ENCODE measurements at places on chromosomes 13 and 19.

GRCh38 chr19:10338940-10339339, 484 bp downstream of the ICAM3 start:
- DNase-seq = no peak

- no peak for DNase-seq
Measured at GRCh38 chr19:46210669-46211068, 18.9 kb upstream of the IGFL1 start.

GRCh38 chr13:24147570-24147963, 13.0 kb upstream of the SPATA13 start:
- no peak for DNase-seq

DNA sequence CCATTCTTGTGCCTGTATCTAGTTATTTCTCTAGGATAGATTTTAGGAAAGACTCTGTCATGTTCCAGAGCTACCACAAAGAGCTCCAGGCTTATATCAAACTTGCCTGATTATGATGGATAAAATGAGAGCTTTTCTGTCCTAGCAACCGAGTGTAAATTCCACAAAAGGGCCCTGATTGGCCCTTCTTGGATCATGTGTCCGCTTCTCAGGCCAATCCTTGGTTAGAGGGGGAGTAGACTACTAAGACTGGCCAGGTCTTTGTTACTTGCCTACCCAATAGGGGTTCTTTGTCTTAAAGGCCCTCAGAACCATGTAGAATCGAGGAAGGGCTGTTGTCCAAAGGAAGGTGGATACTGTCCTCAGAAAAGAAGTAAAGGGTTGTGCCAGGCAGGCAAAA, 2.4 kb downstream of the DHX34 start:
- DNase-seq = no peak

- DNase-seq = no peak
Measured at GRCh38 chr13:47036294-47037008, 139.6 kb upstream of the HTR2A start.

- no peak for DNase-seq
Measured at GRCh38 chr19:21519488-21519887, 14.1 kb downstream of the ZNF429 start.

- no peak for DNase-seq
Measured at GRCh38 chr19:55106591-55106990, 10.8 kb downstream of the PPP1R12C start.

DNA sequence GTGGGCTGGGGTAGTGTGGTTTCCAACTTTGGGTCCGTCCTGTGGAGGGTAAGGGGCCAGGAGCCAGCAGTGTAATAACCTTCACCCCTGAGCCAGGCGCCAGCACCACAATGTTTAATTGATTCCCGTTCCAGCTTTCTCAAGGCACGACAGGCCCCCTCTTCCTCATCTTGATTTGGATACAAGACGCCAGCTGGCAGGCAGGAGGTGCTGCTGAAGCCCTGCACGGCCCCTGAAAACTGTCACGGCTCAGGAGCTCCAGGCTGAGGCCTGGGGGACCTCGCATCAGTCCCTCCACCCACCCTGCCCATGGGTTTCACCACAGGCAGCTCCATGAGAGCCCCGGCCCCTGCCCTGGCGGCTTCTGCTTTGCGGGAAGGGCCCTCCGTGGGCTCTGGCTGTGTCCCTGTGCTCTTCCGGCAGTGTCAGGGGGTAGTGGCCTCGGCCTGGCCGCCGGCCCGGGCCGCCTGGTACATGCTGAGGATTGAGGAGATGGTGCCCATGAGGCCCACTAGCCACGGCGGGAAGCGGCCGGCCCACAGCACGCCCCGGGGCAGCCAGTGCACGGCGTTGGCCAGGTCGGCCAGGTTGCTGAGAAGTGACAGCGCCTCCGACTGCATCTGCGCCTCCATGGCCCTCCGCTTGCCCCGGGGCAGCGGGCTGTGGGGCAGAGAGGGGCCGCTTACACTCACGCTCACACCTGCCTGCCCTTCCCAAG, 11.9 kb downstream of the PEX11G start:
- no peak for DNase-seq

- no peak for DNase-seq
Measured at GRCh38 chr13:21723807-21724505, 53.1 kb downstream of the FGF9 start.

DNA sequence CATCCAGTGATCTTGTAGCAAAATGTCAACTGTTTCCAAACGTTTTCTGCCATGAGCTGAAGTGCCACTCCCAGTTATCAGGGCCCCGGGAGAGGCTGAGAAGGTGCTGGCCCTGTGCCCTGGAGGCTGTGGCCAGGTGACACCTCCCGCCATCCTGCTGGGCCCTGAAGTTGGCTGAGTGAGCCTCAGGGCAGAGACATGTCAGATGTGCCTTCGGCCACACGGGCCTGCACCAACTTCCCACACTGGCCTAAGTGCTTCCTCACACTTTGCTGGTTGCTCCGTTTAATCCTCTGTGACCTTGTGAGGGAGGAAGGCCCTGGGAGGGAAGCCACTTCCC, 4.8 kb downstream of the ADPRHL1 start:
- no peak for DNase-seq

DNA sequence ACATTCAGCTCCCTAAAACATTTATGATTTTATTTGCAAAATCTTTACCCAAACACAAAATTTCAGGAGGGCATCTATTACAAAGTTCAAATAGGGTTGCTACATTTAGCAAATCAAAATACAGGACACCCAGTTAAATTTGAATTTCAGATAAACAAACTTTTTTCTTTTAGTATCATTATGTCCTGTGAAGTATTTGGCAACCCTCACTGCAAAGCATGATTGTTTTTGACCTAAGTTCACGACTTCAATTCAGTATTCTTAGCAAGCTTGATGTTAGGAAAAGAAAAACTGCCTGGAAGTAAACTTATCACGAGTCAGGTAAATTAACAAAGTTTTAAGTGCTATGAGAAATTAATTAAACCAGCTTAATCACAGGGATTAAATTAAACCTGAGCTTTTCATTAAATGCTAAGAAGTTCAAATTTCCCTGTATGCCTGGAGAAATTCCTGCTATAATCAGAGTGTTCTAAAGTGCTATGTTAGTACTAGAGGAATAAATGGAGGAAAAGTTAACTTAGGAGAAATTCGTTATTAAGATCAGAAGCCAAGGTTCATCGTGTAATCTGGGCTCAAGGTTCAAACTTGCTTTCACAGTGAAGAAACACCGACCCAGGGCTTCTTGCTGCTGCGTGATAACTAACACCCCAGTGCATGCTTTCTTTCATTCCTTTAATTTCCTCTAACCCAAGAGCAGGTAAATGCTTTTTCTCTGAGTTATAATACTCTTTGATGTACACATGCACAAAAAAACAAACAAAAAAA, 298.1 kb downstream of the FOXO1 start:
- DNase-seq = no peak

DNA sequence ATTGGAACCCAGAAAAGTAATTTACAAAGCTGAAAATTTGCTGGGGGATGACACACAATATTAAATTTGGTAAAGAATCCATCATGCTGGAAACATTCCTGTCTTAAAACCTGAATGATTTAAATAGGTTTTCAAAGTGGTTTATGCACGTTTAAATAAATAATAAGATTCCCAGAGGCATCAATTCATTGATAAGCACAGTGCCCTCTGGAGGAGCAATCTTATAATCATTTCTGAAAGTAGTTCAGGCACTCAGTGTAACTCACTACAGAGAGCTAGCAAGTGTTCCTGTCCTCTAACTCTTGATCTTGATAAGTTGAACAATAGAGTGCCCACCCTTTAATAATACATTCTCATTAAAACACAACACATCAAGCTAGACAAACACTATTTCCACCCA, 43.5 kb upstream of the SHISA2 start:
- no peak for DNase-seq

DNA sequence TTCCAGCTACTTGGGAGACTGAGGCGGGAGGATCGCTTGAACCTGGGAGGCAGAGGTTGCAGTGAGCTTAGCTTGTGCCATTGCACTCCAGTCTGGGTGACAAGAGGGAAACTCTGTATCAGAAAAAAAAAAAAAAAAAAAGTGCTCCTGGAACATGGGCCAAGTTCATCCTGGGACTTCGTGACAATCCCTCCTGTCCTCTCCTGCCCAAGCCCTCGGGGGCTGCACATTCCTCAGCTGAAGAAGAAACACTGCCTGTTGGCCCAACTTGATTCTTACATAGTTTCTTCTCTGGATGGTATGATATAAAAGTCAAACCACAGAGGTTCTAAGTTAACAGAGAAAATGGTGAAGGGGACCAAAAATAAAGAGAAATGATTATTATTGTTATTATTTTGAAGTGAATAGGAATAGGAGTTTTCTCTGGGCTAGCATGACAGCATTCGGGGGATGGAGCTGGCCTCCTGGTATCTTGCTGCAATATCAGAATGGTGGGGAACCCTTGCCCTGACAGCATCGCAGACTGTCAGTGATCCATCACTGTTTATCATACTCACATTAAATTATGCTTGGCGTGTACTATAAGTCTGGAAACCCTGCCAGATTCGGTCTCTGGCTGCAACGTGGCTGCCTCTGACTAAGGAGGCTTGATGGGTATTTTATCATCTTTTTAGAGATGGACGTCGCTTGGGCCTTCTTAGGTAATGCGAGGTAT, 113.7 kb upstream of the OXGR1 start:
- DNase-seq = no peak

- no peak for DNase-seq
Measured at GRCh38 chr13:74047931-74048600, 86.1 kb downstream of the KLF12 start.

DNA sequence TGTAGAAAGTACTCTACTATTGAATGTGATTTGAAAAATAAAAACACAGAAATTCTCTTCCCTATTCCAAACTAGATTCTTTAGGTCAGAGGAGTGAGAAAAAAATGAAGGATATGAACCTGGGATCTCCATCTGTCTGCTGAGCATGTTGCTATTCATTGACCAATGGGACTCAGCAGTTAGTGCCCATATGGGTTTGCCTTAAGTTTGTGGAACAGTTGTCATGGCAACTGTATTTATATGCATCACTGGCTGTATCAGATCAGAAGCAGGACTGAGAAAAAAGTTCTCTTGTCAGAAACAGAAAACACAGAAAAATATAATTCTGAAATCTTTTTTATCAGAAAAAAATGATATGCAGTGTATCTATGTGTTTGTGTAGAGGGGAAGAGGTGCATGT, 73.3 kb upstream of the ATXN8OS start:
- DNase-seq = no peak

DNA sequence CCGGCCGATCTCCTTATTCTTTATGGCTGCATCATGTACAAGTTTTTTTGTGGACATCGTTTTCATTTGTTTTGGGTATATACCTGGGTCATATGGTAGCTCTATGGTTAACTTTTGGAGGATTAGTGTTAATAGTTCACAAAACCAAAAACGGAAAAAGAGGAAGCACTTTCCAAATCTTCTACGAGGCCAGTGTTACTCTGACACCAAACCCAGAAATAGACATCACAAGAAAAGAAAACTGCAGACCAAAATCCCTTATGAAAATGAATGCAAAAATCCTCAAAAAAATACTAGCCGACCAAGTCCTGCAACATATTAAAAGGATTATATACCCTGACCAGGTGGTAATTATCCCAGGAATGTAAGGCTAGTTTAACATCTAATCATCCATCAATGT, 29.8 kb downstream of the ADGRE2 start:
- DNase-seq = no peak

DNA sequence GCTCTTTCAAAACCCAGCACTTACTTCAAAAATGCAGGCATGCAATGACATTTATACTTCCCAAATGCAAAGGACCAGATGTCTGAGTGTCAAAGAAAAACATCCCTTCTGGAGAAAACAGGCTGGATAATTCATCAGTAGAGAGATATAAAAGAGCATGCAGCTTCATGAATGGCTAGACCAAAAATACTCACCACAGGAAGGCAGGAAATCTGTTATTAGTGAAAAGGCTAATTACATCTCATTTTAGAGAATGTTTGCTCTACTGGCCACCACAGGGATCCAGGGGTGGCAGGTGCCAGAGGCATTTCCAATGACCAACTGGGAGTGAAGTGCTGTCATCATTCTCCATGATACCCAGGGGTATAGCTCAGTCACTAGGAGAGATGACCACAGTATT, 106.5 kb downstream of the LHFPL6 start:
- DNase-seq = no peak

- DNase-seq = no peak
Measured at GRCh38 chr13:44180876-44181536, 192.6 kb upstream of the SERP2 start.
